Mucosa of descending colon (tissue), 3 donors: ENCODE measurements at places on chromosomes 5 and 9. TPM values are rescaled to one million over a fixed set of nuclear protein-coding genes. Genes with fewer than 3 reads are reported as not detected.

- no peak for DNase-seq
These were observed 149.0 kb downstream of the AOPEP start for GRCh38 chr9:94875300-94876020.

The SCAMP1 gene
- 23.5 TPM for total RNA-seq

The SLIT3 gene
- 25.5 TPM for total RNA-seq

GRCh38 chr9:3292311-3292710 lies 233.5 kb downstream of the RFX3 start:
- DNase-seq: no peak

DNA sequence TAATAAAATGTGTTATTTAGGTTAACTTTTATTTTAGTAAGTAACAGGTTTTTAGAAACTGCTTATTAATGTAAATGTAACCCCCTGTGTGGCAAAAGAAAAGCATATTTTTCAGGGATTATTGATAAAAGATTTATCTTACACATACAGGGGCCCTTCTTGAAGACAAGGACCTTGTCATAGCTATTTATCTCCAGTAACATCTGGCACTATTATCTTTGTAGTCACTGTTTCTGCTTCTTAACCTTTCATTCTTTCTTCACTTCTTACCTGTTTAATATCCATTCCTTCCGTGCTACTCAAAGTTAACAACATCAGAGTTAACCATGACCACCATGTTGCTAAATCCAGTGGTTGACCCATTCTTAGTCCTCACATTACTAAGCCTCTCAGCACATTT lies 117.8 kb upstream of the VCAN start:
- DNase-seq: no peak

The SHOC1 gene
- not detected for total RNA-seq

The HSPA5 gene
- 119 TPM for total RNA-seq

The PAIP1 gene
- total RNA-seq: 54.0 TPM

The KIF20A gene
- 2.8 TPM for total RNA-seq

DNA sequence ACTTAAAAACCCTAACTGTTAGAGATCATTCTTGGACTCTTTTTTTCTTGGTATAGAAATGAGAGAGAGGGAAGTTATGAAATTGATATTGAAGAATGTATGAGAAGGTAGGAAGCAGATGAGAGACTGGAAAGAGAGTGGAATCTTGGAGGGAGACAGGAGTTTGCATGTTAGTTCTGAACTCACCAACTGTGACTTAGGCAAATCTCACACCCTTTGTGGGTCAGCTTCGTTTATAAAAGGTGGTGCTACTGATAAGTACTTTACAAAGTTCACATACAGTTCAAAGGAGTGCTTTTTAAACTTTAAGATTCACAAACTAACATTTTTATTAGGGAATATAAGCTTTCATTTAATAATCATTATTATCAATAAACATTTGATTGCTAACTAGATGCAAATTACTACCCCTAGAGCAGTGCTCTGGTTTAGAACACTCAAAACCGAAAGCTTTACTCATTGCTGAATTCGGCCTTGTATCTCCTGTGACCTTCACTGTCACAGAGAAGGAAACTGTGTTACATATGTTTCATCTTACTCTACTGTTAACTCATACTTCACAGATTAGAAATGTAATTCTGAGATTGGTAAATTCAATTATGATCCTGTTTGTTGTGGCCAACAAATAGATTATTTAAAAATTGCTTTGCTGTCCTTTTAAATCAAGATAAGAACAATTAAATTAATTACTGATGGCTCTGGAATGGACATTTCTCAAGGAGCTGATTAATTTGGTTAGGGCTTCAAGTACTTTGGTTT lies 143.2 kb downstream of the RMI1 start:
- no peak for DNase-seq

The CDO1 gene
- total RNA-seq: 3.0 TPM

- DNase-seq: peak; percentile 88
These were observed 4.4 kb upstream of the N4BP3 start for GRCh38 chr5:178108966-178109365.

- DNase-seq: no peak
These were observed 415.0 kb downstream of the ARHGEF28 start for GRCh38 chr5:74040811-74041491.

DNA sequence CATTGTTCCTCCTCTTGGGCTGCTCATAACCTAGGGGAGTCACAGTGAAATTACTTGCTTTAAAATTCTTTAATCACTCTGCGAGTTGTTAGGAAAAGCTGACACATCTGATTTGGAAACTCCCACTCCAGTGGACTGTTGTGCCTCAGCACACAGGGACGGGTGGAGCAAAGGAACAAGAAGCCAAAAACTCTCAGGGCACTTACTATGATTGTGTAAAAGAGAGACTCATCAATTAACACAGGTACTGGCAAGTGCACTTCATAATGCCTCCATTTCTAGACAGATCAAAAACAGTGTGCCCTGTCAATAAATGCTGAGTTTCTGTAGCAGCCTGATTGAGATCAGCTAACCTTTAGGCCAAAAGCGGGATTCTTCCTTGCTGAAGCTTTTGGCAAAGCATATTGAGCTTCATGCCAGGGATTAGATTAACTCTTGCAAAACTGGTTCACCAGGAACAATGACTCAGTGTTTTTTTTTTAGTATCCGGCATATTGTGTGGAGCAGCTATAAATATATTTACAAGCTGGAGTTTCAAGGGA lies 55.9 kb downstream of the TMC1 start:
- DNase-seq: no peak

GRCh38 chr5:169408171-169408570 lies 107.2 kb upstream of the SLIT3 start:
- DNase-seq: no peak

DNA sequence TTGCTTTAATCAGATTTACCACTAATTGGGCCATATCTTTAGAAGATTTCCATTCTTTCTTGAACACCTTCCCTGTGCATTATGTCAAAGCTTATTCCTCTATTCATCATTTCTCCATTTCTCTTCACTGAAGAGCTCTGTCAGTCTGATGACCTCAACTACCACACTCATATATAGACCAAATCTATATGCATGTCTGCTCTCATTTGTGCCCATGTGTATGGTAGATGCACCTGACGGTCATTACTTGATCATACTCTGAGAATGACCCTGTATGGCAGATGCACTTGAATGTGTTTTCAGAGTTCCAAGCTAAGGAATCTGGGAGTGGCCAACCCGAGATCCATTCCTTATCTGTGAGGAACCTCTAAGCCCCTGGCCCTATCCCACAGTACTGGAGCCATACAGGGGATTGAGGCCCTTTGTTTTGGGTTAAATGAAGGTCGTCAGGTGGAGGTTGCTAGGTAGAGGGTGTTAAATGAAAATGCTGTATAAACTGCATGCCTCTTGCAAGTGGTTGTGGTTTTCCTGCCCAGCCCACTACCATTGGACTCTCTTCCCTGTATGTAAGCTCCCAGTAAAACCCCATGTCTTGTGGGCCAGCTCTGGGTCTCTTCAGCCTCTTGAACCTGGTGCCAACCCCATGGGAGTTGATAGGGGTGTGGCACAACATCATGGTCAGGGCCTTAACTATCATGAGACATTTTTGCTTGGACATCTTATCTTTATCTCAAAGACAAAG lies 229.5 kb downstream of the KIAA0825 start:
- DNase-seq: no peak

DNA sequence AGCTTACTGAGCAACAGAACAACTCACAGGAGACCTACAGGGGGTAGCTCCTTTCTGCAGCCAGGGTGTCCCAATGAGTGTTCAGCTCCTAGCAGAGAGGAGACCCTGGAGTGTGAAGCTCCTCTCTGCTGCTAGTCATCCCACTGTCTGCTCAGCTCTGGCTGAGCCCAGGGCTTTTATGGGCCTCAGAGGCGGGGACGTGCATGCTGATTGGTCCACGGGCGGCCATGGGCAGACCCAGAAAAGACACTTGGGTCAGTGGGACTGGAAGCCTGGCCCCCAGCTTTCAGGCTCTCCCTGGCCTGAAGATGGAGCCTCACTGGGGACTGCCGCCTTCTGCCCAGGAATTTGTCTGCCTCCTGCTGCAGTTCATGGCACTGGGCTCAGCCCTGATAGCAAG lies 40.6 kb downstream of the TSPAN17 start:
- DNase-seq: no peak

DNA sequence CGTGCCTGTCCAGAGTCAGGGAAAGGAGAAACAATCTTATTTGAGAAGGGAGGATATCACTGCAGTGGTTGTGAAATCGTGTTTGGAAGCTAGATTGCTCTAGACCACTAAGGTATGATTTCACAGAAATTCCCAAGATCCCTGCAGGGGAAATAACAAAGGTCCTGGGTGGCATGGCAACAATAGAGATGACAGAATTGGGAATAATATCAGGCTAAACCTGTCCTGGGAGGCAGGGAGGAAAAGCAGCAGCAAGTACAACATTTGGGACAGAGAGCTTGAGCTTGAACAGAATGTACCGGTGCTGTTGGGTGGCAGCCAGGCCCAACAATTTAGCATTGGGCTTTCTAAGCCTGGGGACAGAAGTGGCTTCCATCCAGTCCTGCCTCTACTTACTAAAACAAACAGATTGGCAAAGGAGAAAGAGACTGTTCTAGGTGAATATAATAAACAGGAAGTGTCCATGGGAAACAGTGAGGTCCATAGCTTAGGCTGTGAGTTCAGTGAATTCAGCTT lies 17.0 kb upstream of the ARHGAP26 start:
- no peak for DNase-seq

DNA sequence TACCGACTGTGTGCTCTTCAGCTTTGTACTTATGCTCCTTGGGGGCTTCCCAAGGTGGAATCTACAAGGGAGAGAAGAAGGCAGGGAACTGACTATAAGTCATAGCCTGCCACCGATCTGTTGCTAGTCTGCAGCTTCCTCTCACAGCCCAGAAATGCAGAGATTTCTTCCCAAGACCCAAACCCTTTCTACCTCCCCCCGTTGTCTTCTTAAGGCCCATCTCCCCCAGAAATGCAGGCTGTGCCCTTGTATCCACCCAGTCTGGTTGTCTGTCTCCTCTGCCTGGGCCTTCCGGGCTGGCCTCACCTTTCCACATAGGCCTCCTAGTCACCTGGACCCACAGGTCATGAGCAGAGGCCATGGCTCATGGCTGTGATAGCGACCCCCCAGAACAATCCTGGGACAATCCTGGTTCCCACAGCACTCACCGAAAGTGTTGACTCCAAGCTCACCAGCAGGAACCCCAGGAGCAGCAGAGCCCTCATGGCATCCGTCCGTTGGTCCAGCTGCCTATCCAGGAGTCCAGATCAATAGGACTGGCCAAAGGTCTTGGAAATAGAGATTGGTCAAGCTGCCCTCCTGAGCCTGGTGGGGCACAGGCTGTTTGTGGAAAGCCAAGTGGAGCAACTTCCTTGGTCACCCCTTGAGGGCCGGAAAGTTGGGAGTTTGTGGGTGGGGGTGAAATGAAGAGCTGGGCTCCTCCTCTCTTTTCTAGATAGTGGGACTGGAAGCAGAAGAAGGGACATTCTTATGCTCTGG lies at the start of gene F12:
TSS of gene F12 (minus strand) at position 522 of the 759 bp plus-strand sequence. CDS start at position 485, 37 bp downstream.
- no peak for DNase-seq

The RGS3 gene
- total RNA-seq: 65.9 TPM

DNA sequence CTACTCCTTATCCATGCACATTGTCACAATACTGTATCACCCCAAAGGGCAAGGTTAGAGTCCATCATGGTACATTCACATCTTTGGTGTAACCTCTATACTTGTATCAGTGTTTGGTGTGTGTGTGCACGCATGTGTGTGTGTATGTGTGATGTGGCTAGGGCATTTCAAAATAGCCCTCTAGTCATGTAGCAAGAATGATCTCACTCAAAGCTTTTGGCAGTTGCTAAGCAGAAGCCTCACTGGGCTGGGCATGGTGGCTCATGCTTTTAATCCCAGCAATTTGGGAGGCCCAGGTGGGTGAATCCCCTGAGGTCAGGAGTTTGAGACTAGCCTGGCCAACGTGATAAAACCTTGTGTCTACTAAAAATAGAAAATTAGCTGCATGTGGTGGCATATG lies 245.3 kb downstream of the ADGRV1 start:
- DNase-seq: no peak

The WNT8A gene
- not detected for total RNA-seq

GRCh38 chr5:54927097-54927746 lies 58.2 kb downstream of the ESM1 start:
- no peak for DNase-seq

GRCh38 chr5:112036206-112036605 lies 279.2 kb upstream of the NREP start:
- DNase-seq: no peak

The SHC3 gene
- total RNA-seq: 0.35 TPM

GRCh38 chr9:1890816-1891215 lies 124.3 kb upstream of the SMARCA2 start:
- DNase-seq: no peak

The TAF1L gene
- total RNA-seq: not detected

DNA sequence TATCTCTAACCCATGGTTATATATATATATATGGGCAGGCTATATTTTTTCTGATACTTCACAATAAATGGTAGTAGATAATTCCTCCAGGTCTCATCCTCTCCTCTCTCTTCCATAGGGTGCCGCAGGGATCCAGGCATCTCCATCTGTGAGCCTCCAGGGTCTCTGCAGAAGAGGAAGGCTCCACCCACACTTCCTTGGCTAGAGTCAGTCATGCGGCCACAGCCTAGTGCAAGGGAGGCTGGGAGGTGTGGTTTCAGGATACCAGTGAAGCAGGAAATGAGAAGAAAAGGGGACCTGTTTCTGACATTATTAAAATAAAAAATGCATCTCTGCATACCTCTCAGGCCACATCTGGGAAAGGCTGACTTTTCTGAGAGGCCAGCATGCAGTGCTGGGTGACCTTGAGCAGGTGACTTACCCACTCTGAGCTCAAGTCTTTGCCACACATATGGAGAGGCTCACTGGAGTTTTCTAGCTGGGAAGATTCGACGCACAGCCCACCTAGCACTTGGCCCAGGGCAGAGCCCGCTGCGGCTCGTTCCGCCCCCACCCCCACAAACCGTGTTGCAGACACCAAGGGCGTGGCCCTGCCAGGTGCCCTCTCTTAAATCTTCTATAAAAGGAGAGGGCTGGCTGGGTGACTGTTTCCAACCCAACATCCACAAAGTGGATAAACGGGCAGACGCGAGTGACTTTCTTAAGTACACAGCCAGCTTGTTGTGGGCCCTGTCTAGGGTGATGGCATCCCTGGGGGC lies 47.9 kb downstream of the OLFM1 start:
- DNase-seq: no peak

- no peak for DNase-seq
These were observed 1.6 kb upstream of the FOXE1 start for GRCh38 chr9:97851446-97851883.

- no peak for DNase-seq
These were observed 128.3 kb downstream of the DOCK2 start for GRCh38 chr5:169765176-169765996.

DNA sequence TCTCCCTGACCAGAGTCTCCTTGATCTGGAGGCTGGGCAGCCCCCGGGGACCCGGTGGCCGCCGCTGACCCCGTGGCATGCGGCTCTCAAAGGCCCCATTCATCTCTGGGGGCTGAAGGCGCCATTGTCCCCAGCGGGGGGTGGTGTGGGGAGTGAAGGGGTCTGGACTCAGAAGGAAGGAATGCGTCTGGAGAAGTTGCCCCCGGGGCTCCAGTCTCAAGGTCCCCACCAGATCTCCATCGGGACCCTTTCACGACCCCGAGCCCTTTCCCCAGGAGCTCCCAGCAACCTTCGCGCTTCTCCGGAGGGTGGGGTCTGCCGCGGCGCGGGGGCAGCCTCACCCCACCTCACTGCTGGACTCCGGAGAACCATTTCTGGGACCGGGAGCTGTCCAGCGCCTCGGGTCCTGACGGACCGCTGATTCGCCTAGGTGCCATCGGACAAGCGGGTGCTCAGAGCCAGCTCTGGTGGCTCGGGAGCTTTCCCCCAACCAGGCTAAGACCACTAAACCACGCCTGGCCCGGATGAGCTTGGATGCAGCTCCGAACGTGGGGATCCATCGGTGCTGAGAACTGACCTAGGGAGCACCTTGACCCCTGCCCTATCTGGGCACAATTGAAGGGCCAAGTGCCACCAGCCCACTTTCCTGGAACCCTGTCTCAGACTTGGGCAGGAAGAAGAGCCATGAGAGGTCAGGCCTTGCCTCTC lies 5.1 kb upstream of the PCDH1 start:
- DNase-seq: peak; percentile 59
